Activated naive CD8-positive, alpha-beta T cell treated with anti-CD3 and anti-CD28 coated beads, Interleukin-2, amount 10 ng/mL, durations not matched to agents 7 days and 5 days (primary cell): ENCODE measurements at places on chromosomes 3 and 15.

DNA sequence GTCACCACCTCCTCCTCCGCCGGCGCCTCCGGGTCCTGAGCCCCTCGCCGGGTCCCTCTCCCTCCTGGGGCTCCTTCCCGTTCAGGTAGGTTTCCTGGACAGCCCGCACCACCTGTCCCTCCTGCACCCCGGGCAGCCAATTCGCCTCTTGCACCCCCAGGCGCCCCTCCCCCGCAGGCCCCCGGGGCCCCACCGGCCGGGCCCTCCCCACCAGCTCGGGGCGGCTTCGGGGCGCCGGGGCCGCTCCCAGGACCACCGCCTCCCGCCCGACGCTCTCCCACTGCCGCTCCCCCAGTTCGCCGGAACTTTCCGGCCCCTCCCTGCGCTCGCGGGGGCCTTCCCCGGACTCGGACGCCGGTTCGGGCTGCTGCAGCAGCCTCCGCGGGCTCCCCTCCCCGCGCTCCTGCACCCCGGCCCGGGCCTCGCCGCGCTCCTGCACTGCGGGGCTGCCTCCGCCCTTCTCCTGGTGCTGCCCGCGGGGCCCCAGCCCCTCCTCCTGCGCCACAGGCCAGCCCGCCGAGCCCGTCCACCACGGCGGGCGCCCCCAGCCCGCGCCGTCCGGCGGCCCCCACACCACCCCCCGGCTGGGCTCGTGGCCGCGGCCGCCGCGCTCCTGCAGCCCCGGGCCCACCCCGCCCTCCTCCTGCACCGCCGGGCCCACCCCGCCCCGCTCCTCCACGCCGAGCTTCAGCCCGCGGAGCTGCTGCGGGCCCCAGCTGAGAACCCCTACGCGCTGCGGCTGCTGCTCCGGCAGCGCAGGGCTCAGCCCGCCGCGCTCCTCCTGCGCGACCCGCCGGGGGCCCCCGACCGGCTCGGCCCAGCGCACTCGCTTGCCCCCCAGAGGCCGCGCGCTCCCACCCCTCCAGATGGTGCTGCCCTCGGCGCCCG, 587 bp upstream of the TNK2 start:
- H3K4me1 ChIP-seq, result peaks cover 27% of the 10 kb centered on the region
- H3K36me3 ChIP-seq, result peaks cover 13% of the 10 kb centered on the region
- H3K27ac ChIP-seq, result peak overlapping the region; percentile 100

- H3K4me3 ChIP-seq, result no peak overlapping the region
- DNase-seq, result no peak
- peaks cover 15% of the 10 kb centered on the region for H3K36me3 ChIP-seq
- peak overlapping the region; percentile 88 for H3K27ac ChIP-seq
- H3K4me1 ChIP-seq, result peaks cover 25% of the 10 kb centered on the region
Measured at GRCh38 chr3:43388915-43389314, 102.6 kb downstream of the SNRK start.

- peaks cover 3% of the 10 kb centered on the region for H3K27me3 ChIP-seq
- H3K4me1 ChIP-seq, result peaks cover 8% of the 10 kb centered on the region
- no peaks in the 10 kb centered on the region for H3K36me3 ChIP-seq
- H3K27ac ChIP-seq, result no peak overlapping the region
Measured at GRCh38 chr3:37924453-37924852, 62.8 kb downstream of the CTDSPL start.

DNA sequence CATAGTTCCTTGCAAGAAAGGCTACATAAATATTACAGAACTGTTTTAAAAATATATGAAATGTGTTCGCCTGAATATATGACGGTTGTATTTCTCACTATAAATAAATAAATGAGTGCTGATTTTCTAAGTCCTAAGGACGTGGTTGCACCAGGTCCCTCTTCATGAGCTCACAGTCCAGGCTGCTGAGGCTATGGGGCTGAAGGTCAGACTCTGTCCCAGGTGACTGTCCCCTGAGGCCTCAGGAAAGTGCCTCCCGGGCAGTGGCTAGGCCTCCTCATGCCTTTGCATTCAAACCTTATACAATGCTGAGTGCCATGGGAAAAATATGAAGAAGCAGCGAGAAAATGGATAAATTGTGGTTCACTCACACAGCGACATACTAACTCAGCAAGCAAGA, 43.5 kb upstream of the SSR3 start:
- DNase-seq, result no peak
- H3K4me3 ChIP-seq, result no peak overlapping the region
- no peaks in the 10 kb centered on the region for H3K36me3 ChIP-seq
- H3K27me3 ChIP-seq, result peaks cover 7% of the 10 kb centered on the region
- H3K27ac ChIP-seq, result no peak overlapping the region

GRCh38 chr3:178835033-178835432, 236.6 kb downstream of the ZMAT3 start:
- H3K27me3 ChIP-seq, result no peaks in the 10 kb centered on the region
- H3K36me3 ChIP-seq, result no peaks in the 10 kb centered on the region
- no peak overlapping the region for H3K4me3 ChIP-seq
- no peak for DNase-seq

- no peak for DNase-seq
- peaks cover 12% of the 10 kb centered on the region for H3K27me3 ChIP-seq
- H3K4me3 ChIP-seq, result no peak overlapping the region
- no peaks in the 10 kb centered on the region for H3K36me3 ChIP-seq
- no peak overlapping the region for H3K27ac ChIP-seq
Measured at GRCh38 chr3:37700466-37701248, 161.0 kb upstream of the CTDSPL start.

GRCh38 chr15:38638811-38639210, 74.2 kb upstream of the RASGRP1 start:
- DNase-seq, result no peak
- peaks cover 36% of the 10 kb centered on the region for H3K4me1 ChIP-seq
- peak overlapping the region; percentile 58 for H3K27ac ChIP-seq
- H3K27me3 ChIP-seq, result no peaks in the 10 kb centered on the region
- H3K36me3 ChIP-seq, result peaks cover 30% of the 10 kb centered on the region

- no peak overlapping the region for H3K27ac ChIP-seq
- no peak overlapping the region for H3K4me3 ChIP-seq
- no peak for DNase-seq
- peaks cover 47% of the 10 kb centered on the region for H3K27me3 ChIP-seq
- no peaks in the 10 kb centered on the region for H3K36me3 ChIP-seq
- no peaks in the 10 kb centered on the region for H3K4me1 ChIP-seq
Measured at GRCh38 chr3:170780955-170781354, 89.0 kb downstream of the RPL22L1 start.

DNA sequence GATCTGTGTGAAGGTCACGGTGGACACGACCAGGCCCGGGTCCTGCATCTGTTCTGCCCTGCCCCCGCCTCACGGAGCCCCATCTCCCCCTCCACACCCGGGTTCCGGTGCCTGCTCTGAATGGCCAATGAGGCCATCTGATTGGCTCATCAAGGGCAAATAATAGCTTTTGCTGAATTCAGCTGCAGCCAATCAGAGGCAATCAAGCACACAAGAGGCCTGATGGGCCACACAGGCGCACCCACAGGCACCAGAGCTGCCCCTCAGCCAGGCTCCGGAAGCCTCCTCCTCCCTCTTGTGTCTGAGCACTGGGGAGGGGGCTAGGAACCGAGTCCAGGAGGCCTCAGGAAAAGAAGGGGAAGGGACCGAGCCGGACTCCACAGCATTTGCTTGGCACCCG, 49.5 kb downstream of the CACNA2D2 start:
- no peak for DNase-seq
- peaks cover 17% of the 10 kb centered on the region for H3K4me1 ChIP-seq
- no peaks in the 10 kb centered on the region for H3K36me3 ChIP-seq
- no peak overlapping the region for H3K4me3 ChIP-seq

DNA sequence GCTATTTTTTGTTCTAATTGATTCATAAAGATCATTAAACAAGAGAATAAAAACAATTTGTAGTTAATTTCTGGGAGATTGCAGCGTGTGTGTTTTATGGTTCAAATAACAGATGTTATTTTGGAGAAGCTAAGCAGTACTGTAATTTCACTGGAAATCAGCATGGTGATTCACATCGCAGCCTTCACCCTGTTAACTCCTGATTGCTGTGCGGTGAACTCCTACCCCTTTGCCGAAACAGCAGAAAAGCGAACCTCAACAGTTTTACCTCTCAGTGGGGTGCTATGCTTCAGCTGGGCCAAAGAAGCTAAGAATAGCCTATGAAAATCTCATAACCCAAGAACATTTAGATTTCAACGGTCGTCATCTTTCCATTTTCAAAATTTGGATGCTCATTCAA, 441.5 kb upstream of the RARB start:
- no peak overlapping the region for H3K4me3 ChIP-seq
- H3K36me3 ChIP-seq, result no peaks in the 10 kb centered on the region
- H3K27ac ChIP-seq, result no peak overlapping the region
- H3K27me3 ChIP-seq, result no peaks in the 10 kb centered on the region
- H3K4me1 ChIP-seq, result no peaks in the 10 kb centered on the region
- DNase-seq, result no peak

DNA sequence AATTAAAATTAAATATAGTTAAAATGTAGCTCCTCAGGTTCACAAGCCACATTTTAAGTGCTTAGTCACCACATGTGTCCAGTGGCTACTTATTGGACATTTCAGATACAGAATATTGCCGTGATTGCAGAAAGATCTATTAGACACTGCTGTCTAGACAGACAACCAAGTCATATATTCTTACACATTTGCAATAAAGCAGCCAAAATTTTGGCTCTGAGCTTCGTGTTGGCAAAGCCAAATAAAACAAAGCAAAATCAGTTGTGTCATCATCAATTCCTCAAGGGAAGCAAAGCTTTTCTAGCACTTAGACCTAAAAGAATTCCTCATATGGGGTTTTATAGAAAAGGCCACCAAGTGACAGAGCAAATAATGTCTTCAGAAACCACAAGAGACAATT, 193.1 kb upstream of the LPP start:
- no peak overlapping the region for H3K27ac ChIP-seq
- H3K4me1 ChIP-seq, result peaks cover 28% of the 10 kb centered on the region
- H3K36me3 ChIP-seq, result peaks cover 3% of the 10 kb centered on the region

DNA sequence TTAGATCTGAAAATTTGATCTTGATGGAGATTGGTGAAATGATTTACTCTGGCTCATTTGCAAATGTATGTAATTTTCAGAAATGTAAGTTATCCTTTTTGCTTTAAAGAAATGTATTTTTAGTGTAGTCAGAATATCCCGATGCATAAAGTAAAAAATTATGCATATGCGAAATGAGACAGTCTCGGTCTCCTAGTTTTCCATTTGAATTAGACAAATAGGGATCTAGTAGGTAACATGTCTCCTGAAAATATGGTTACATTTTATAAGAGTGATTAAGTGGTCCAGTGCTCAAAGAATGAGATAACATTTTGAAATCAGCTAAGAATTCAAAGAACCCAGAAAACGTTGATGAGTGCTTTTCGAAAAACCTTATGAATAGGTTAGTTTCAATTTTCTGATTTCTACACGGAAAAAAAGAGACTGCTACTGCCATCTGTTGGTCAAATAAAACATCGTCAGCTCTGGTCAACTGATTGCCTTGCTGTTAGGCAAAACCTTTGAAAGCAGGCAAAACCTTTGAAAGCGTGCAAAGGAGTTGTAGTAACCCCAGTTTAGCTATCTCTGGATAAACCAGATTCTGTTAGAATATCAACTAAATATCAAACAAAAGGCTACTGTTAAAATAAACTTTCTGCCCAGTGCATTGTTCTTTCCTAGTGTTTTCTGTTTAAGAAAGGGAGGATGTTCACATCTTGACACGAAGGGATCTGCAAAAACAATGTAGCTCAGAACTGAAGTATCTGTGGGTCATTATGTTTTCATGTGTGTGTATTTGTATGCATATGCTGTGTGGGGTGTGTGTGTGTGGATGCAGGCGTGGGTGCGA, 59.3 kb upstream of the CHMP2B start:
- DNase-seq, result no peak
- no peak overlapping the region for H3K27ac ChIP-seq
- H3K4me1 ChIP-seq, result no peaks in the 10 kb centered on the region
- H3K27me3 ChIP-seq, result peaks cover 14% of the 10 kb centered on the region
- H3K4me3 ChIP-seq, result peak overlapping the region; percentile 20

DNA sequence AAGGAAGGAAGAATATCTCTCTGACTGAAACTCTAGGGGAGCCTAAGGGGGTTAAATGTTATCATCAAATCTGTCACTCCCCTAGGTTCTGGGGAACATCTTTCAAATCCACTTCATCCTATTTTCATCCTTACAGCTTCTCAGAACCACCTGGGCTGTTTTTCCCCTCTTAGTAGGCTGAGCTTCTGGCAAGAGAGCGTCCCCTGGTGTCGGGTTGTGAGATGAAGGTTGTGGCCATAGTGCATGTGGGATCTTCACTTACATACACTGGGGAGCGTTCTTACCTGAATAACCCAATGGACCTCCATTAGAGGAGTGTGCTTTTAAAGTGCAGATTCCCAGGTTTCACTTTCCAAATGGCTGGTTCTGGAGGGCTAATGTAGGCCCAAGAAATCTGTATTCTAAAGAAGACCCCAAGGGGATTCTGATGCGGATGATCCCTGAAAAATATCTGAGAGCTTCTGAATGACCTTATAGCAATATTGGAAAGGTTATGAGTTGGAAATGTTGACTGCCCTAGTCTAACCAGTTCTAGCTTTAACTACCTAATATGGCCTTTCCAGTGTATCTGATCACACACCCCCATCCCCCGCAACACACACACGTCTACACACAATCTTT, 663.7 kb downstream of the AGBL1 start:
- DNase-seq, result peak; percentile 47
- H3K27ac ChIP-seq, result no peak overlapping the region
- H3K4me1 ChIP-seq, result no peaks in the 10 kb centered on the region
- H3K27me3 ChIP-seq, result no peaks in the 10 kb centered on the region

- H3K27me3 ChIP-seq, result peaks cover 12% of the 10 kb centered on the region
- H3K4me3 ChIP-seq, result no peak overlapping the region
Measured at GRCh38 chr15:42138968-42139386, 17.5 kb downstream of the PLA2G4F start.

GRCh38 chr3:186886202-186886981, 43.9 kb downstream of the ADIPOQ start:
- peaks cover 9% of the 10 kb centered on the region for H3K27me3 ChIP-seq
- H3K27ac ChIP-seq, result no peak overlapping the region
- DNase-seq, result no peak
- no peaks in the 10 kb centered on the region for H3K36me3 ChIP-seq
- H3K4me1 ChIP-seq, result peaks cover 20% of the 10 kb centered on the region
- no peak overlapping the region for H3K4me3 ChIP-seq

- H3K27ac ChIP-seq, result no peak overlapping the region
- DNase-seq, result no peak
- no peaks in the 10 kb centered on the region for H3K36me3 ChIP-seq
- H3K4me3 ChIP-seq, result no peak overlapping the region
- H3K27me3 ChIP-seq, result no peaks in the 10 kb centered on the region
- H3K4me1 ChIP-seq, result peaks cover 2% of the 10 kb centered on the region
Measured at GRCh38 chr3:11434017-11434526, 161.9 kb downstream of the ATG7 start.

GRCh38 chr3:68458581-68458980, 473.8 kb downstream of the TAFA4 start:
- H3K4me1 ChIP-seq, result no peaks in the 10 kb centered on the region
- H3K27ac ChIP-seq, result no peak overlapping the region

DNA sequence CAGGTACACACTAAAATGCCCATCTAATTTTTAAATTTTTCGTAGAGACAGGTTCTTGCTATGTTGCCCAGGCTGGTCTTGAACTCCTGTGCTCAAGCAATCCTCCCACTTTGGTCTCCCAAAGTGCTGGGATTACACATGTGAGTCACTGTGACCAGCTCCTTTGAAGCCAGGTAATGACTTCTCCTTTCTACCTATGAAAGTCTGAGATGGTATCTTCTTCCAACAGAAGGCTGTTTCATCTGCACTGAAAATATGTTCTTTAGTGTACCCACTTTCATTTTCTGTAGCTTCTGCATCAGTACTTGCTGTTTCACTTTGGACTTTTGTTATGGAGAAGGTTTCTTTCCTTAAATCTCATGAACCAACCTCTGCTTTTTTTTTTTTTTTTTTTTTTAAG, 8.8 kb downstream of the OIP5 start:
- H3K4me1 ChIP-seq, result peaks cover 7% of the 10 kb centered on the region
- no peak overlapping the region for H3K4me3 ChIP-seq
